Fibroblast of pulmonary artery (primary cell): ENCODE measurements at places on chromosomes 7 and 10.

DNA sequence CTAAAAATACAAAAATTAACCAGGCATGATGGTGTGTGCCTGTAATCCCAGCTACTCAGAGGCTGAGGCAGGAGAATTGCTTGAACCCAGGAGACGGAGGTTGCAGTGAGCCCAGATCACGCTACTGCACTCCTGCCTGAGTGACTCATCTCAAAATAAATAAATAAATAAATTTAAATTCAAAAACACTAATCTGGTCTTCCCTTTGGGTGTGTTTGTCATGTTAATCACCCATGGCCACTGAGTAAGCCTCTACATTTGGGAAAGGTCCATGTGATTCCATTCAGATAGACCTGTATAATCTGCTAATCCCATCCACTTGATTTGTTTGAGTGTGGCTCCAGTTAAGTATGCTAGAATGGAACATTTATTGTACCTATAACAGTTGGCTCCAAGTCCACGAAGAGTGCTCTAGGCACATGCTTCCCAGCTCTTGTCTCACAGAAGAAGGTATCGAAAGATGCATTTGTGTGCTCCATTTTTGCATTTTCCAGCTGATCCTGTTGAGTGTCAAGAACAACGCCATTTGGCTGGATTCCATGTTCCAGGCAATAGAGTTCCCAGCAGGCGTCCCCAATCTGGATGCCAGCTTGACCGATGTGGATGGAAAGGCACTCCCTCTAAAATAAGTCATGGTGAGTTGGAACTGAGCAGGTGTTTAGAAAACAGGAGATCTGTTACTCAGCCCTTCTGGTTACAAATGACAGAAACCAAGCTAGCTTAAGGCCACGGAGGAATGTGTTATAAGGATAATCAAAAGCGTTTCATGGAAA is 4.0 kb downstream of the TUBAL3 start:
- no peak for DNase-seq

GRCh38 chr10:132264966-132265889 is 42.5 kb downstream of the STK32C start:
- no peak for DNase-seq

- no peak for DNase-seq
These were observed 22.7 kb upstream of the IKZF1 start for GRCh38 chr7:50281680-50282445.

- no peak for DNase-seq
These were observed 138.5 kb upstream of the GDF10 start for GRCh38 chr10:47161465-47161864.

DNA sequence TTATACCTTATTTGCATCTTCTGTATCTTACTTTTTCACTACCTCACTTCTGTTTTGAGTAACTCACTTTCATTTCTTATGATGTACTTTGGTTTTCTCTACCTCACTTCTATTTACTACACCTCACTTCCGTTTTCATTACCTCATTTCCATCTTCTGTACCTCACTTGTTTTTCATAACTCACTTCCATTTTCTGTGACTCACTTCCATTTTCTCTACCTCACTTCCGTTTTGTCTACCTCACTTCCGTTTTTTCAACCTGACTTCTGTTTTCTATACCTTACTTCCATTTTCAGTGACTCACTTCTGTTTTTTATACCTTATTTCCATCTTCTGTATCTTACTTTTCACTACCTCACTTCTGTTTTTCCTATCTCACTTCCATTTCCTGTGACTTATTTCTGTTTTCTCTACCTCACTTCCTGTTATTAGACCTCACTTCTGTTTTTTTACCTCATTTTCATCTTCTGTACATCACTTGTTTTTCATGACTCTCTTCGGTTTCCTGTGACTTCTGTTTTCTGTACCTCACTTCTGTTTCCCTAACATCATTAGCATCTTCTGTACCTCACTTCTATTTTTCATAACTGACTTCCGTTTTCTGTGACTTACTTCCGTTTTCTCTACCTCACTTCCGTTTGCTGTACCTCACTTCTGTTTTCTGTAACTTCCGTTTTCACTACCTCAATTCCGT is 493.1 kb upstream of the AKR1E2 start:
- no peak for DNase-seq

- DNase-seq = no peak
These were observed 479 bp downstream of the CYP26A1 start for GRCh38 chr10:93074147-93074596.

GRCh38 chr7:97008275-97008917 is 3.0 kb downstream of the DLX6 start:
- DNase-seq = no peak

GRCh38 chr7:87100326-87100725 is 40.9 kb upstream of the ELAPOR2 start:
- peak; percentile 1 for DNase-seq

DNA sequence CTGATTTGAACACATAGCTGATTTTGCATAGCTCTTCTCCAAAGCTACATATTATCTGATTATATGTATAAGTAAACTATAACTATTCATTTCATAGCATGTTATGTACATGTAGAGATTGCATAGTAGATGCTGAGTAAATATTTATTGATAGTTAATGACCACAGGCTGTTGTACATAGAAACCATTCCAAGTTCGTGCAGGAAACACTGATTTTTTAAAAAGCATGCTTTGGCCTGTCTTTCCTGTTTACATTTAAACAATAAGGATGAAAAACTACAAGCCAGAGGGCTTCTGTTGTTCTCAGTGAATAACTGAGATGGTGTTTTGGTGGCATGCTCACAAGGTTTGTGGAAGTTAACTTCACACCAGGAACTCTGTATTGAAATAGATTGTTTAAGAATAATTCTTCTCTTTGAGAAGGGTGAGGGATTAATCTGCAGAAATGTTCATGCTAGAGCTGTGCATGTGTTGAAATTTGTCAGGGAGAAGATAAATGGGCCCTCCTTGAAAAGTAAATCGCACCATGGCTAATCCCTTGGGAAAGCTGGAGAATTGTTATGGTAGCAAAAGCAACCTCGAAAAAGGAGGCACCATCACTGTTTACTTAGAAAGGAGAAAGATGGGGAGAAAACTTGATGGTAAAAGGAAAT is 120.2 kb upstream of the SP8 start:
- DNase-seq = no peak

DNA sequence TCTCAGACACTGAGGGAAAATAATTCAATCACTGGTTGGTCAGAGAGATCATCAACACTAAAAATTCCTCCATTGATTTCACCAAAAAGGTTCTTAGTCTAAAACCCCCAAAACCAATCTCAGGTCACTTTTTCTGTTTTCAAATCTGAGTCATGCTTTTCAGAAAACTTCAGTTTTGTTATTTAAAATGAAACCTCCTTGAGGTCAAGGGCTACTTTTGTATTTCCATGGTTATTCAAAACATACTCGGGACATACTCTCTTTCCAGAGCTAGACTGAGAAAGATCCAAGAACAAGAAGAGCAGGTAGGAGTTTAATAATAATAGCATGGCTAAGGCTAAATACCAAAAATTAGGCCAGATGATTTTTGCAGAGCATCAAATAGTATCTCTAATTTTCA is 152.8 kb downstream of the SDHAF3 start:
- no peak for DNase-seq

DNA sequence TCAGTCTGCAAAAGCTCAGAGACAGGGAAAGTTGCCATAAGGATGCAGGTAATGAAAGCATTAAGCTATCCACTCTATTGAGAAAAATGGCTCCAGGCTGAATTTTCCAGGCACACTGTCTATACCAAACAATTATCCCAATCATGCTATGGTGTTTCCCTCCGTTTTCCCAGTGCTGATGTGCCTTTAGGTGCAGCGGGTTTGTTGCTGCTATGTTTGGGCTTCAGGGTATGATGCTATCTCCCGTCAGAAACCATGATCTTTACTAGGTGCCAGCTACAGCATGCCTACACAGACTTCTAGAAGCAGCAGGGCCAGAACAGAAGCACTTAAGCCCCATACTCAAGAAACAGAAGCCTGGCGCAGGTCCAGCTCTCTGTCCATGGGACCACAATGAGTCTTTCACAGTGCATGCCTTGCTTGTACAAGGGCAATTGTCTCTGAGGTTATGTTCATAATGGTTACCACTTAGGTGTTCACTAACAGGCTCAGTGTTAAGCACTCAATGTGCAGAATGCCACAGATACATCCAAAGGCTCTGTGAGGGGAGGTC is 19.4 kb downstream of the STEAP1B start:
- DNase-seq = no peak

DNA sequence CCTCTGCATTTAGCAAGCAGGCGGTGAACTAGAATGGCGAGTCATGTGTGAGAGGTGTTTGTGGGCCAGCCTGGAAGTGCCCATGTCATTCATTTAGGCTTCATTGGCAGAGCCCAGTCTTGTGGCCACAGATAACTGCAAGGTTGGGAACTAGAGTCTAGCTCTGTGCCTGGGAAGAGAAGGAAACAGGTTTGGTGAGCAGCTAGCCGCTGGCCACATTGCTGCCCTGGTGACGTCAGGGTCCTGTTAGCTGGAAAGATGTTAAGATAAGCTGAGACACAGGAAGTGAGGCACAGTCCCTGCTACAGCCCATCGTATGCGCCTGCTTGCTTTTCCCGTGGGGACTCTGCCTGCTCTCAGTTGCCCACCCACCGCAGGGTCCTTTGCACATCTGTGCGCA is 185.5 kb downstream of the CAMK1D start:
- no peak for DNase-seq

GRCh38 chr7:143884969-143885559 is 16.9 kb downstream of the TCAF1 start:
- peak; percentile 77 for DNase-seq

GRCh38 chr7:148014541-148014940 is 576.0 kb upstream of the C7orf33 start:
- DNase-seq = no peak

DNA sequence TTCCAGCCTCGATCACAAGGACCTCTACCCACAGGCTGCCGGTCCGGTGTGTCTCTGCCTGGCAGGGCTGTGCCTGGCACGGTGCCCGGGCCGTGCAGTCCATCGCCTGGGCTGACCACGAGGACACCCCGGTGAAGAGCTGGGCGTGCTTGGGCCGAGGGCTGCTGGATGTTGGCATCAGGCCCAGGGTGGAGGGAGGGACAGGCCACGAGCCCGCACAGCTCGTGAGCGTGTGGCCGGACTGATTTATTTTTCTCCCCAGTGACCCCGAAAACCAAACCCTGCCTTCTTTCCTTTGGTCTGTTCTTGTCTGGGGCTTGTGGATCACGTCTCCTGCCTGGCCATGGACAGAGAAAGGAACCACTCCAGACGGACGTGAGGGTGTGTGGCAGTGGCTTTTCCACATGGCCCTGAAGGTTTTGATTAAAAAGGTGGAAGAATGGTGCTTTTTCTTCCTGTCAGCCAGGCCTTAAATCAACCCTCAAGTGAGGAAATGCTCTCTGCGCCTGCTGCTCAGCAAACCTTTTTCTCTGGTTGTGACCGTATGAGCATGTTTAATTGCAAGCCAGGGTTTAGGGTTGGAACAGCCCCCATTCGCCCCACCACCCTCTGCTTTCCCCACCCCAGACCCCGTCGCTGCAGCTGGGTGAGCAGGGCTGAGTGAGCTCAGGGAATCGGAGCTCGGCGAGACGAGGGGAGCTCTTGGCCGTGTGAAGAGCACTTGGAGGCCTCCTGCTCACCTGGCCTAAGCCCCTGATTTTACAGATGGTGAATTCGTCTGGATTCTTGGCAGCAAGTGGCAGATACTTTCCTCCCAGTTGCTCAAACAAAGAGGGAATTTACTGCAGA is 130.1 kb downstream of the RGS10 start:
- DNase-seq = peak; percentile 48

GRCh38 chr10:1560535-1561192 is 176.7 kb downstream of the ADARB2 start:
- DNase-seq = no peak

- no peak for DNase-seq
These were observed 88.6 kb downstream of the PTPRN2 start for GRCh38 chr7:158499082-158499455.

DNA sequence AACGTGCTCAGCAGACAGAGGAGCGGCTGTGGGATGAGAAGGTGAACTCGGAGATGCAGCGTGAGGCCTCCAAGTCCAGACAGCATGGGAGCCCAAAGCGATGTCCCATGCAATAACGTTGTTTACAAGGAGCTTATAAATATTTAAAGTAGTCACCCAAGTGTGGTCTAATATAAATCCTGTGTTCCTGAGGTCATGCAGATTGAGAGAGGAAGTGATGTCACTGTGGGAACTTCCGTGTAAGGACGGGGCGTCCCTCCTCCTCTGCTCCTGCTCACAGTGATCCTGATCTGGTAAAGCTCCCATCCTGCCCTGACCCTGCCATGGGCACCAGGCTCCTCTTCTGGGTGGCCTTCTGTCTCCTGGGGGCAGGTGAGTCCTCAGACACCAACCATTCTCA is 94.7 kb upstream of the PRSS58 start:
- DNase-seq = no peak

GRCh38 chr7:109901926-109902325 is 1189.0 kb upstream of the LRRN3 start:
- DNase-seq = no peak

DNA sequence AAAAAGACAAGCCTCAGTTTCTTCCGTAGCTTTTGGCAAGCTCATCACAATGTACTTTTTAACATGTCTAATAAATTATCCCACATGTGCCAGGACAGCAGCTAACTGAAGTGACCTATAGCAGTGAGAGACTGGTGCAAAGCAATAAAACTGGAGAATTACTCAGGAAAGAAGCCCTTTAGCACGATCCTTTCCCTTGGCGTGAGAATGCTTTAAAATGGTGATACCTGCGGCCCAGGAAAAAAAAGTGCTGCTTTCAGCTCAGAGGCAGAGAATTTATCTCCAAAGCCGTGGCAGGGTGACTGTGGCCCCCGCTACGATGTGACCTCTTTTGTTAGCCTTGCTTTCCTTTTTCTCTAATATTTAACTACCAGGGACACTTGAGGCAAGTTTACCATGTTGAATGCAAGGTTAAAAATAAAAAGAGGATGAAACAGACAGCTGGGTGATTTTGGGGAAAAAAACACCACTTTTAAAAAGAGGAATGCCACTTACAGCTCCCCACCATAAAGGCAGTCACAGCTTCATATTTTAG is 184.0 kb downstream of the FANK1 start:
- DNase-seq = no peak

DNA sequence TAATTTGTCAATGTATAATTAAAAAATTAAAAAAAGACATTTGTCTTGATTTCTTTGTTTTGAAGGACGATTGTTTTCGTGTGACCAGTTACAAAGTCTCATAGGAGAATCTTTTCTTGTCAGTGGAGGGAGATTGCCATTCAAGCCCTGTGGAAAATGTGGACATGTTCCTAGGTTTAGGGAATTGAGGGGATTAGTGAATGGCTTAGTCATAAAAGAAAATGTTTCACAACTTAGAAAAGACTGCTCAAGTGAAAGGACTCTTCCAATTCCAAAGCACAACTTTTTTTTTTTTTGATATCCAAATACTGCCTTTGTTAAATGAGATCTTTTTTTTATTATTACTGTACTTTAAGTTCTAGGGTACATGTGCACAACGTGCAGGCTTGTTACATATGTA is 140.7 kb upstream of the HABP2 start:
- DNase-seq = no peak

- DNase-seq = no peak
These were observed 16.2 kb downstream of the LHPP start for GRCh38 chr10:124477614-124478363.
